Activated CD4-positive, alpha-beta T cell treated with anti-CD3 and anti-CD28 coated beads for 1 hour (primary cell): ENCODE measurements at places on chromosomes 4 and X.

GRCh38 chr4:89889289-89889688 is 5.4 kb upstream of the MMRN1 start:
- no peak for DNase-seq

DNA sequence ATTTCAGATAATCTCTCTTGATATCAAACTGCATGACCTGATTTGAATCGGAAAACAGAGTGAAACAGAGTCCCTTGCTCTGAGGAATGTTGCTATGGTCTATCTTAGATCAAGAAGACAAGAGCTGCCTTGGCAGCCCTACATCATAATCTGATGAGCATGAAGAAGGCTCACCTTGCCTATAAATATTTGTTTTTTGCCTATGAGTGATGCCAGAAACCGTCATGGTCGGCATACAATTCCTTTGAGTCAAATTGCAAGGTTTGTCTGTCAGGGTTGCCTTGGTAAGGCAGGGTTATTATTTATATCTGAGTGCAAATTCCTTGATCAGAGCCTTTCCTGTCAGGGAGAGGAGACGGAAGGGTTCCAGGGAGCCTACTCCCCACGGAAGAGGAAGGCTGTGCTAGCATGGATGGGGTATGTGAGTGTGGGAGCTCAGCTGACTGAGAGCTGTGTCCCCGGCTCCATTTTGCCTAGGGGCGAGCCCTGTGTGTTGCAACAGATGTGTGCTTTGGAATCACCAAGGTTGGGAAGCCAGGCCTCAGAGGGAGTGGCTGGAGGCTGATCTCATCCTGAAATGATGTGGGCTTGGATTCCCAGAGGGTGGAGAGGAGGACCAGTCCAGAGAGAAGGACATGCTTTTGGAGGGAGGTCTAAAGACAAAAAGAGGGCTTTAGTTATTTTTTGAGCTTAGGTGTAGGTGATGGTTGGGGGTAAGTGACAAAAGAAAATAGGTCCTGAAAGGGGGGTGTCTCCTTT is 43.6 kb downstream of the RTL9 start:
- DNase-seq, result no peak

DNA sequence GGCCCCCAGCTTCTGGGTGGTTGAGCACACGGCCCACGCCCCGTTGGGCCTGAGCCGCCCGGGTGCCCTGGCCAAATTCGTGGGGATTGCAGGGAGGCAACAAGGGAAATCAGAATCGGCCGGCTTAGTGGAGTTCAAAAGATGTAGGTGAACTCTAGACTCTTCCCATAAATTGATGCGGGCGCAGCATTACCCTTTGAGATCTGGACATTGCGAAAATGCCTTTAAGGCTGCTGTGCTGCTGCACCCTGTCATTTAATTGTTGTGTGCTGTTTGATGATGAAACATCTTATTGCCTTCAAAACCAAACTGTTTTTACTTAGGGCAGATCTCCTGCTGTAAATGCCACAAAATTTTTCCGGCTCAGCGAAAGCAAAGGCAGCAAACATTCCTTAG is 409 bp upstream of the MPP1 start:
- DNase-seq, result no peak

GRCh38 chr4:8727546-8728510 is 135.3 kb downstream of the CPZ start:
- DNase-seq, result peak; percentile 4

DNA sequence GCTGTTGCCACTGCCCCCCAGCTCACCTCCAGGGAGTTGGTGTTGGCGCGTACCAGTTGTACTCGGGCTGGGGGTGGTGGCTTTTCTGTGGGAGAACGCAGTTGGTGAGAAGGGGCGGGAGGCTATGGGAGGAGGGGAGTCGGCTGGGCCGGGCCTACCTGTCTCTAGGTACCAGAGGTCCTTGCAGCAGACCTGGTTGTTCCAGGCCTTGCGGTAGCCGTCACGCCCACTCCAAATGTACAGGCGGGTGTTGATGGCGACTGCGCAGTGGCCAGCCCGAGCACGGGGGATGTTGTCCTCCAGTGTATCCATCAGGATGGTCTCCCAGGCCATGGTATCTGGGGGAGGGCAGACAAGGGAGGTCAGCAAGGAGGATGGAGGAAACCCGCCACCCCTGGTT is 11.5 kb downstream of the HCFC1 start:
- no peak for DNase-seq

GRCh38 chr4:163077680-163078079 is 89.0 kb downstream of the NAF1 start:
- DNase-seq, result no peak

DNA sequence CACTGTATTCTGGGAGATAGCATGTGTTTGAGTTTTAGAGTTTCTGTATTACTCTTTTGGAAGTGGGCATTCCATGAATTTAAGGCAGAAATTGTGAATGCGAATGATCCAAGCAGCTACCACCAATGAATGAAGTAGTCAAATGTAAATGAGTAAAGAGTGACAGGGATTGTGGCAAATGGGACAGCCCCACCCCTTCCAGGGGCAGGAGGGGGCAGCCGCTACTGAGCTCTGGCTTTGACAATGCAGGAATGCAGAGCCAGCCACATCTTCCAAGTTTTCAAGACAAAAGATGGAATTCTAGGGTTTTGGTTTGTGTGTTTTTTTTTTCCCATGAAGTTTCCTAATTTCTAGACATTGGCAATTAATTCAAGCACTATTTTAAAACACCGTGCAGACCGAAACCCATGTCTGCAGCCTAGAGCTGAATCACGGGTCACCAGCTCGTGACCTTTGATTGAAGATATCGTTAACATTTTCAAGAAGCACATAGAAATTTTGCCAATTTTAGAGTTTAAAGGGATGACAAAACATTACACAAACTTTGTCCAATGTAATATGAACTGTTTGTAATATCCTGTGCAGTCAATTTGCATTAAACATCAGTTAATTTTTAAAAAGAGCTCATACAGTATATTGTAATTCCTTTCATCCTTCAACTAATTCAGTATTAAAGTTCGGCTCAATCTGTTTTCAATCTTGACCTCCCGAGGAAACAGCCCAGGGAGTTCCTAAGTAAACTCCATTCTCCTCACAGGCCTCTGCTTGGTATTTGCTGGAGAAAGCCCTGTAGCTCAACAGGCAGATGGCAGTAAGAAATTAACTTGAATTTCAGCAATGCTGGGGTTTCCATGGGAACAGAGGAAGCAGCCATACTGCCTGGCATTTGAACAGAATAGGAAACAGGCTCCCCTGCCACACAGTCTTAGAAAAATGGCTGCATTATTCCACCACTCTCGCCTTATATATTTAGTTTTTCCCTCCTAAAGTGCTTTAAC is 83.4 kb downstream of the UCHL1 start:
- DNase-seq, result no peak

- no peak for DNase-seq
These were observed 52.5 kb downstream of the PF4 start for GRCh38 chr4:73929278-73929677.

DNA sequence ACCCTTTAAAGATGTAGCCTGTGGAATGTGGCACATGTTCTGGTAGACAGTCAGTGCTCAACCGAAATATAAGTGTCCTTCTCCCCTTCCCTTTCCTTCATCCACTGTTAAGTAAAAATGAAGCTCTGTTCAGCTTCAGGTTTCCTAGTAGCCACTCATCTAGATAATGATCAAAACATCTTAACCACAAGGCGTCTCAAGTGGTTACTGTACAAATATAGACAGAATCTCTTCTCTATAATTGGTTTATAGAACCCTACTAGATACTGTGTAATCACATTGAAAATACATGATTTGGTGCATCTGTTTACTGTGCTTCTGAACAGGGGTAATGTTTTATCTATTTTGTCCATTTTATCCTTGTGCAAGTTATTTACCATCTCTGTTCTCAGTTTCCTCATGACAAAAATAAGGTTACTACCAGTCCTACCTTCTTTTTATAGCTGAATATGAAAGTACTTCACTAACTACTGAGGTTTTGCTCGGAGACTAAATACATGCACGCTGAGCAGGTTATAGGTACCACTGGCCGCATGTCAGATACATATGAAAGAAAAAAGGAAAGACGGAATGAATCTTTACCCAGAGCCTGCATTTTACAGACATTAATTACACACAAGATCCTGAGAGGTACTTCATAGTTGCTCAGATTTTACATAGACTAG is 20.3 kb upstream of the SLC25A4 start:
- no peak for DNase-seq

DNA sequence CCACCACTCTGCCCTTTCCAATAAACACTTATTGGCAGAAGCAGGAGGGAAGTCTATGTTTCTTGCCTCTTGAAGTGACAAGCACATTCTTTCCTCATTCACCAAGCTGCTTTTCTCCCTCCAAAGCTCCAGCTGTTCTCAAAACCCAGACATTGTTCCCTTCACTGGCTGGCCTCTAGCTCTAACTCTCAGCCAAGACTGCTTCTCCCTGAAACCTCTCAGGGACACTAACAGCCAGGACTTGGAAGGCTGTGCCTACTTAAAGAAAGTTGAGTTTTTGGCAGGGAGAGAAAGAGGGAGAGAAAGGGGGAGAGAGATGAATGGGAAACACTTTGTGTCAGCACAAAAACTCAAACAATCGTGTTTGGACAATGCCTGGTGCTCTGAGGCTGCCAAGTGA is 99.5 kb downstream of the COX18 start:
- DNase-seq, result no peak

- no peak for DNase-seq
These were observed 66.7 kb downstream of the HADH start for GRCh38 chr4:108056418-108056817.

GRCh38 chrX:139828033-139828432 is 104.8 kb downstream of the ATP11C start:
- no peak for DNase-seq

GRCh38 chr4:188307591-188307990 is 168.3 kb downstream of the TRIML1 start:
- DNase-seq, result no peak

DNA sequence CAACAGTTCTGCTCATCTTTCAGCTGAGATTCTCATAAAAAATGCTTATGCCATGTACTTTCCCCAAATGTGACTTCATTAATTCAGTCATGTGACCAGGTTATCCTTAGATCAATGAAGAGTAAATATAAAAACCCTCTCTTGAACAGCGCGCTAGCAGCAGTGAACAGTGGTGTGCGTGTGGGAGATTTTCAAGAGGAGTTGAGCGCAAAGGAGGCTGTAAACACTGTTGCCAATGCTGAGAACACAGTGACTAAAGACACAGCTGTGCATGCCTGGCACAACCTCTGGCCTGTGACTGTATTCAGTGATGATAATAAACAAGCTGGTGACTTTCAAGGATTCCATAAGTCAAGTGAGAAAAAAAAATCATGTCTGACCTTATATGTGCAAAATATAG is 25.1 kb downstream of the MSX1 start:
- DNase-seq, result no peak

DNA sequence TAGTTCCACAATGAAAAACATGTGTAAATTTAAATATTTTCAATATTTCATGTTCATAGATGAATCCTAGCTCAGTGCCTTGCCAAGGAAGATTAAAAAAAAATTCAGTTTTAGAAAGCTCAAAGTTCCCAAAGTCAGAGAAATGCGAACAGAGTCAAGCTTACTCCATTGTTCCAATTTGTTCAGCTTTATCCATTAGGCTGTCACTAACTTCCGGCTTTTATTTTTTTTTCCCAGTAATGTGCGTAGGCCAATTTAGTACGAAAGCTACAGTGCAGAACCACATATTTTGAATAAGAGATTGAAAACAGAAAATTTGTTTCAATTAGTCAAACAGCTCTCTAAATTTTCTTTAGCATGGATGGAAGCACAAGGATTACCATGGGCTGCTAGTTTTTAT is 23.1 kb upstream of the KLHL2 start:
- DNase-seq, result no peak

DNA sequence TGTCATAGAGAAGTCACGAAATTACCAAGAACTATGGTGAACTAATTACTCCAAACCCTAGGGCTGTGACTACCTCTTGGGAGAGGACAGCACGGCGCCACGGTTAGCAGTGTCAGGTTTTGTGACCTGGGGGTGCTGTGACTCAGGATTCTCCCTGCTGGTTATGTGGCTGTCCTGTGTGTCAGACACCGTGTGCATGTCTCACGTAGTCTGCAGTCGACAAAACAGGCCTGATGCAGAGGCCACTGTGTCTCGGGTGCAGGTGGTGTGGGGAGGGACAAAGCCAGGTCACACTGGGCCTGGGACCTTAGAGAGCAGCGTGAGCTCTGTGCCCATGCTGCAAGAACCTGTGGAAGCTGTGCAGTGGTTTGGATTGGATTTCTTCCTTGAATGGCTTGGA is 34.1 kb downstream of the TNIP2 start:
- DNase-seq, result no peak
